Brain (organoid and tissue), 16 donors: ENCODE measurements at places on chromosomes 2 and 18.

DNA sequence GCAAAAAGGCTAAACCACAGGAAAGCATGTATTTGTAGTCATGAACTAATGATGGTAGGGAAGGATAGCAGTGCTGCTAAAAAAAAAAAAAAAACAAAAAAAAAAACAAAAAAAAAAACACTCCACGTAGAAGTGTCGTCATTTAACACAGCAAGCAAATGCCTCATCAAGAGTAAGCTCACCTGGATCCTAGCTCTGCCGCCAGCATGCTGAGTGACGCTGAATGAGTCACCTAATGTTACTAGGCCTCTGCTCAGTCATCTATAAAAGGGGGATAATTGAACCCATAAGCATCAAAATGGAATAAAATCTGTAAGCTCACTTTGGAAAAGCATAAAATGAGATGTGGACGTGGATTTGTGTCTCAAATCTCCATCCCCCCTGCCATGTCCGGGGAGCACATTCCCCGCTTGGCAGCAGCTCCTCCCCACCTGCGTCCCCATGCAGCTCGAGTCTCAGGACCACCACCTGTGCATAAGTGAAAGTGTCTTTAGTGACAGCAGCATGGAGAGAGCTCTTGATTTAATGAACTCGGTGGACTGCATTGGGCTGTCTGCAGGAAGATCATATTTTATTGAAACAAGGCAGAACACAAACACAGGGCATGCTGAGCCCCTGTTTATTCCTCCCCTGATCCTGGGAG, 427.5 kb downstream of the LRATD1 start:
- no peak for DNase-seq

GRCh38 chr2:231530099-231531011, at the start of gene NMUR1:
Gene NMUR1 (minus strand): TSS chr2:231530445. CDS start chr2:231530361, 84 bp downstream.
- DNase-seq: no peak

GRCh38 chr2:239187464-239188253, 213.2 kb downstream of the HDAC4 start:
- DNase-seq: no peak

DNA sequence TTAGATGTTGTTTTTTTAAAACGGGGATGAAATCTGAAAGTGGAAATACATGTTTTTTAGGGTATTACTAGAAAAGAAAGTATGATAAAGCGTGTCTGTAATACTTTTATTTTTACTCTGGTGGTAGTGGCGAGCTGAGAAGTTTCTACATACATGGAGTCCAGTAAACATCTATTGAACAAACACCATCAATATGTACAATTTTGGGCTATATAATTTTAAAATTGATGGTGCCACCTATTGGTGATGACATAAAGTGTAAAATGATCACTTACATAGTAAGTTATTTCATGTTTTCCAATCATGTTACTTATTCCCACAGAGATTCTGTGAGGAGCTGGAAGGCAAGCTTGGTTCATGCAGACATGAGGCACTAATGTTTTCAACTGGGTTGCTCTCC, 31.5 kb upstream of the NFE2L2 start:
- DNase-seq: no peak

DNA sequence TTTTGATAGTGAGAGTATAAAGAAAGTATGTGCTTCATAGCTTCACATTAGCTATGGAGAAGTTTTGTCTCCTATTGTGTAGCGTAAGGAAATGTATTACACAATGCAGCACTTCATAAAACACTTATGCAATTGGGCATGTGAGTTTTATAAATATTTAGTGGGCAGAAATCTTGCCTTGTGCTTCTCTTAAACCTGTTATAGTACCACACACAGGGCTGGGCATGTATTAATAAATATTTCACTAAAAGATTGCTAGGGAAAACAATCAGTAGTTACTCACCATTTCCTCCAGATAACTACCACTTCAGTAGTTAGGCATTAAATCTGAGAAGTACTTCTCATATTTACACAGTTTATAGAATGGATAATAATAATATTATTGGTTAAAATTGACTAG, 1080.8 kb upstream of the PIK3C3 start:
- DNase-seq: no peak
